Uterus (tissue), 4 donors: ENCODE measurements at places on chromosomes 4 and X. TPM values are rescaled to one million over a fixed set of nuclear protein-coding genes. Genes with fewer than 3 reads are reported as not detected.
A peak's percentile ranks its signal among the peaks of the same experiment; 100 is the strongest.

DNA sequence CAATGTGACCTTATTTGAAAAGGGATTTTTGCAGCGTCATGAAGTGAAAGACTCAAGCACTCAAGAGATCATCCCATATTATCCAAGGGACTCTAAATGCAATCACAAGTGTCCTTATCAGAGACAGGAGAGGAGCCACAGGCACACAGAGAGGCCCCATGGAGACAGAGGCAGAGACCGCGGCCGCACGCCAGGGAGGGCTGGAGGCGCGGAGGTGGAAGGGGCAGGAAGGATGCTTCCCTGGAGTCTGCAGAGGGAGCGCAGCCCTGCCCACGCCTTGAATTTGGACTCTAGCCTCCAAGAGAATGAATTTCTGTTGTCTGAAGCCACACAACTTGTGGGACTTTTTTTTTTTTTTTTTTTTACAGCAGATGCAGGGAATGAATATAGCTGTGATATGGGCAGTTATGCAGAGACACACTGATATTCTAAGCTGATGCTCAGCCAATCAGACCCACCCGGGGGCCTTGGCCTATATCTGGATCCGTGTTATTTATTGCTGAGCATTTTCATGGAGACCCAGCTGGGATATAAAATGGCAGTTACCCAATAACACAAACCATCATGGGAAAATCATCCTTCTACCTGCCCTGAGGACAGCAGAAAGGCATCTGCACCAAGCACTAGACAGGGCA is 244.8 kb upstream of the PSAPL1 start:
- no peaks in the 10 kb centered on the region for H3K27me3 ChIP-seq
- H3K4me1 ChIP-seq, result no peaks in the 10 kb centered on the region
- DNase-seq, result no peak
- no peaks in the 10 kb centered on the region for H3K36me3 ChIP-seq
- H3K4me3 ChIP-seq, result no peak overlapping the region

DNA sequence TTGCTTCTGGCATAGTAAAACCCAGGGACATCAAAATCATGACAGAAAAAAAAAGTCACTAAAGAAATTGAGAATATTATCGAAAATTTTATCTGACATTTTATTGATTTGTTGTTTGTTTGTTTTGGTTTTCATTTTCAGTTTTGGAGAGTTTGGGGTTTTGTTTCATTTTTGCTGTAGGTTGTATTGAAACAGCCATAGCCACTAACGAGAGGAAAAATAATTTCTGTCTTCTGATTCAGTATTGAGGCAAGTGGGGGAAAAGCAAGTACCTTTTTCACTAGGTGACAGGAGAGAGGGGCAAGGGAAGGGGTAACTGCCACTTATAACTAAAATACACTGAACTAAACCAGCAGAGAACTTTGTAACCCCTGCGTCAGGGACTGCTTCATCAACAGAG is 392.8 kb upstream of the NDST3 start:
- H3K27me3 ChIP-seq, result no peaks in the 10 kb centered on the region
- no peak overlapping the region for H3K4me3 ChIP-seq
- no peaks in the 10 kb centered on the region for H3K36me3 ChIP-seq
- H3K27ac ChIP-seq, result no peak overlapping the region

GRCh38 chrX:16783452-16783851 is 2.8 kb upstream of the TXLNG start:
- no peaks in the 10 kb centered on the region for H3K4me1 ChIP-seq
- DNase-seq, result no peak
- no peak overlapping the region for H3K27ac ChIP-seq
- no peak overlapping the region for H3K4me3 ChIP-seq

- no peaks in the 10 kb centered on the region for H3K27me3 ChIP-seq
- H3K27ac ChIP-seq, result no peak overlapping the region
- no peaks in the 10 kb centered on the region for H3K4me1 ChIP-seq
- no peak for DNase-seq
- H3K36me3 ChIP-seq, result no peaks in the 10 kb centered on the region
- H3K4me3 ChIP-seq, result no peak overlapping the region
Observed at GRCh38 chr4:162938738-162939485, 227.8 kb downstream of the NAF1 start.

DNA sequence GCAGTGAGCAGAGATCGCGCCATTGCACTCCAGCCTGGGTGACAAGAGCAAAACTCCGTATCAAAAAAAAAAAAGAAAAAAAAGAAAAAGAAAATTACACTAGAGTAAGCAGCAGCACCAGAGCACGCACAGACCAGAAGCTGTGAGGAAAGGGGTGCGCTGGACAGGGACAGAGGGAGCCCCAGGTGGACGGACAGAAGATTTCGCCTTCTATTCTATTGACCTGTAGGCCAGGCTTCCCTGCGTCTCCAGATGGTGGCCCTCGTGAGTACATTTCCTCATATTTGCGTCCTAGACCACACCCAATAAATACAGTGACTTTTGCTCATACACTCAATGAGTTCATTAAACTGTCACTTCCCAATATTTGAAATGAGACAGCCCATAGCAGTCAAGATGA is 19.1 kb downstream of the MTNR1A start:
- no peaks in the 10 kb centered on the region for H3K36me3 ChIP-seq
- H3K27me3 ChIP-seq, result no peaks in the 10 kb centered on the region
- H3K4me1 ChIP-seq, result no peaks in the 10 kb centered on the region

DNA sequence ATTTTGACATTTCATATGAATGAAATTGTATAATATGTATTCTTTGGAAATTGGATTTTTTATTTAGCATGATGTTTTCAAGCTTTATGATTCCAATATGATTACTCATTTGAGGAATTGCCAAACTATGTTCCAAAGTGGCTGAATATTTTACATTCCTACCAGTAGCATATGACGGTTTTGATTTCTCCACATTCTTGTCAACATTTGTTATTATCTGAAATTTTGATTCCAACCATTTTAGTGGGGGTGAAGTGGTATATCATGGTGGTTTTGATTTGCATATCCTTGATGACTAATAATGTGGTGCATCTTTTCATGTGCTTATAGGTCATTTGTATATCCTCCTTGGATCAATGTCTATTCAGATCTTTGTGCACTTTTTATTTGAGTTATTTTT is 2.6 kb upstream of the BEX1 start:
- H3K4me3 ChIP-seq, result no peak overlapping the region
- no peak overlapping the region for H3K27ac ChIP-seq
- no peaks in the 10 kb centered on the region for H3K36me3 ChIP-seq

DNA sequence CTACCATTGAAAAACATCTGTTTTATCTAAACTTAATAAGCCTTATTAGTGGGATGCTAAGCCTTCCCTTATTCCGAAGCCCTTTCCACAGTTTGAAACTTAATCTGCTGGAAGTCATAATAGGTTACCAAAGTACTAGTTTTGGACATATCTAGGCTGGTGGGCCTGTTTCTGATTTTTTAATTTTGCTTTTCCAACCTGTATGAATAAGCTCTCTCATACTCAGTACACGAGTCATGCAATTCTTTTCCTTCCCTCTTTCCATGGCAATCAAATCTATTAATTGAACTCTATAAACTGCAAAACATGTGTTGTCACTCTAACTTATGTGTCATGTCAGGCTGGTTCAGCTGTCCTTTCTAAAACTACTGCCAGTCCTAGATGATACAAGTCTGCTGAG is 91.0 kb downstream of the AMMECR1 start:
- H3K4me3 ChIP-seq, result no peak overlapping the region
- no peak for DNase-seq
- peaks cover 3% of the 10 kb centered on the region for H3K27me3 ChIP-seq
- no peaks in the 10 kb centered on the region for H3K36me3 ChIP-seq
- H3K27ac ChIP-seq, result no peak overlapping the region

GRCh38 chr4:7976025-7976424 is 36.4 kb upstream of the AFAP1 start:
- H3K4me3 ChIP-seq, result no peak overlapping the region
- no peak overlapping the region for H3K27ac ChIP-seq
- H3K36me3 ChIP-seq, result no peaks in the 10 kb centered on the region
- no peaks in the 10 kb centered on the region for H3K4me1 ChIP-seq
- H3K27me3 ChIP-seq, result no peaks in the 10 kb centered on the region
- no peak for DNase-seq

GRCh38 chrX:10341309-10341708 is 184.5 kb downstream of the CLCN4 start:
- no peak for DNase-seq
- H3K4me1 ChIP-seq, result no peaks in the 10 kb centered on the region
- H3K27ac ChIP-seq, result no peak overlapping the region
- H3K4me3 ChIP-seq, result no peak overlapping the region

GRCh38 chrX:124467202-124467601 is 120.8 kb downstream of the SH2D1A start:
- H3K36me3 ChIP-seq, result no peaks in the 10 kb centered on the region
- no peak overlapping the region for H3K27ac ChIP-seq
- no peak overlapping the region for H3K4me3 ChIP-seq
- DNase-seq, result no peak
- no peaks in the 10 kb centered on the region for H3K4me1 ChIP-seq

GRCh38 chr4:16684097-16684496 is 214.3 kb downstream of the LDB2 start:
- no peaks in the 10 kb centered on the region for H3K36me3 ChIP-seq
- H3K27me3 ChIP-seq, result no peaks in the 10 kb centered on the region
- H3K27ac ChIP-seq, result peak overlapping the region; percentile 66

DNA sequence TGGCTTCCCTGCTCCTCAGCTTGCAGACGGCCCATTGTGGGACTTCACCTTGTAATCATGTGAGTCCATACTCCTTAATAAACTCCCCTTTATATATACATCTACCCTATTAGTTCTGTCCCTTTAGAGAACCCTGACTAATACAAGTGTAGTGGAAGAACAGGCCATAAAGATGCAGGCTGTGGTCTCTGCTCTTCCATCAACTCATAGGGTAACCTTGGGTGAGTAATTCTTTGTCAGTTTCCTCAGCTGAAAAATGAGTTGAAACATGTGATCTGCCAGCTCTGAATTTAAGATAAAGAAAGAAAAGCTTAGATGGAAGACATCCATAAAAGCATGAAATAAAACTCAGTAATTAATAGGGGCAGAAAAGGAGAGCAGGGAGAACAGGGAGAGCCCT is 103.6 kb downstream of the ENOX2 start:
- H3K4me3 ChIP-seq, result no peak overlapping the region
- DNase-seq, result no peak
- no peaks in the 10 kb centered on the region for H3K4me1 ChIP-seq
- H3K27ac ChIP-seq, result no peak overlapping the region
- no peaks in the 10 kb centered on the region for H3K27me3 ChIP-seq

Gene STAP1
- total RNA-seq, result not detected

Gene XK
- total RNA-seq, result 2.5 TPM

Gene ADGRL3
- 411 TPM for total RNA-seq

Gene FGF5
- total RNA-seq, result not detected

Gene NUDT11
- total RNA-seq, result 21.1 TPM

Gene PIM2
- 9.1 TPM for total RNA-seq

Gene TRIML2
- total RNA-seq, result not detected

Gene PDLIM3
- 771 TPM for total RNA-seq

Gene CT47A7
- total RNA-seq, result not detected

Gene ARHGAP6
- total RNA-seq, result 20.5 TPM

Gene RS1
- not detected for total RNA-seq

Gene FAM241A
- 3.0 TPM for total RNA-seq
